ENCODE measurements at places on chromosomes 6 and 20.
A peak's percentile ranks its signal among the peaks of the same experiment; 100 is the strongest.

DNA sequence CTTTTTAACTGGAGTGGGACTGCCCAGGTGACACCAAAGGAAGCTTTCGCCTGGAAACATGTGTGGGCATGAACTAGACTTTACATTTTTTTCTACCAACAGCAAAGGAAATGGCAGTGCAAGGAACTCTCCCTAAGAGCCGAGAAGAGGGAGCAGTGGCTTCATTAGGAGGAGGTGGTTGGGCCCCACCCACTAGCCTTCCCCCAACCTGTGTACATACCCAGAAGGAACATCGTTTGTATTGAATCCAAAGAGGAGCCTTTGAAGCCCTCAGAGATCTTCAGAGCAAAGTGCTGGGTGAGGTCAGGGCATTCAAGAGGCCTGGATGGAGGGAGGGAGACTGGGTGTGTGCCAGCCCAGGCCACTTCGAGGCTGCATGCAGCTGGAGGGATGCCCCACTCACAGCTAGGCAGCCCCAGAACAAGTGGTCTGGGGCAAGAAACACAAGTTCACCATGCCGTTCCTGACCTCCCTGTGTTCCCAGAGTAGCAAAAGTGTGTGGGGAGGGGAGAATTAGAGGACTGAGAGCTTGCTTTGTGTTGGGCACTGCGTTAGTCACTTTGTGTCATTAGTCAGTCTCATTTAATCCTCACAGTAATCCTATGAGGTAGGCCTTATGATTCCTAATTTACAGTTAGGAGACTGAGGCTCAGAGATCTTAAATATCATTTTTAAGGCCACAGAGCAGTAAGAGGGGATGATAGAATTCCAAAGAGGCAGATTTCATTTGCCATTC, 191.6 kb upstream of the SUPT3H start:
- DNase-seq: no peak

GRCh38 chr6:2448826-2449571, 203.6 kb upstream of the GMDS start:
- DNase-seq: peak; percentile 62

DNA sequence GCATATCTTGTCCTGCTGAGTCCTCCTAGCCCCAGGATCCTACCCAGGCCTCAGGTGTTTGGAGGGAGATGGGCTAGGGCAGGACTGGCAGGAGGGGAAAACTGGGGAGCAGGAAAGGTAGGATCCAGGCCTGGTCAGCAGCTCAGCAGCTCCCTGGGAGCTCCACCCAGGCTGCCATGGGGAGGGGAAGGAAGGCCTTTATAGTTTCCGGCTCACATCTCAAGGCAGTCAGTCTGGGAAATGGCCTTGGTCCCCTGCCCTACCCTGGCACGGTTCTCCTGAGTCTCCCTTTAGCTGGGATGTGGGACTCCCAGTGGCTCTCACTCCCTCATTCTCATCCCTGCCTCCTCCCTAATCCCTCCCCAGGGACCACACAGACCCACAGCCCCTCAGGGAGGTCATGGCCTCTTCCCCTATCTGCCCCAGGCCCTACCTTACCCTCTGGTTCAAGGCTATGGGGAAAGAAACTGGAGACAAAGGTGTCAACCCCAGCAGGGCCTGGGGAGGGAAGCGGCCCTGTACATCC, 1.6 kb downstream of the SLC44A4 start:
- DNase-seq: no peak

- no peak for DNase-seq
Observed at GRCh38 chr6:37619641-37620040, 78.0 kb downstream of the MDGA1 start.

DNA sequence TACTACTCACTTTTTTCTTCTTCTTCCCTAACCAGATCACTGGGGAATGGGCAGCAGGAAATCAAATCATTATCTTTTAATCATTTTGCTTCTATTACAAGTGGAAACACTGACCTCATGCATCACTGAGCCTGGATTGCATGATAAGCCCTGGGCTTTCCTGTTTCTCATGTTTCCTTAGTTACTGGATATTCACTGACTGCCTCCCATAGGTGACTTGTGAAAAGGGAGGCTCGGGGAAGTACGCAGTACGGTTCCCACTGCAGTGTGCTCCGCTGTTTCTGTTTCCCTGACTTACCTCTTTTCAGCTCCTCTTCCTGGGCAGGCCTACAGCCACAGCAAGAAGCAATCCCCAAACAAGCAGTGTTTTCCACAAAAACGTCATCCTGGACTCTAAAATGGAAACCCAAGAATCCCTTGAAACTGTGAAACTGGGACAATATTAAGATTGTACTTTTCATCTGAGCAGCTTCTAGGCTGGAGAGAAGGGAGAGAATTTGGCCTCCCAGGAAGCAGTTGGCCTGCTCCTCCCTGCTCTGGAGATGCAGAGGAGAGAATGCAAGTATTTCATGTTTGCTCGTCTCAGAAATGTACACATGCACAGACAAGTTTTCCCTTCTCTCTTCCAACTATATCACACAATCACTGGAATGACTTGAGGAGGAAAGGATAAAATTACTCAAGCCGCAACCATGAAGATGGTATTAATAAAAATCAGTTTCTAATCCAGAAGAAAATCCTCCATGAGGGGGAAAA, 13.1 kb downstream of the BTNL2 start:
- no peak for DNase-seq

- no peak for DNase-seq
Observed at GRCh38 chr6:22653980-22654610, 84.7 kb downstream of the HDGFL1 start.

- no peak for DNase-seq
Observed at GRCh38 chr20:24483435-24484080, 14.1 kb downstream of the SYNDIG1 start.

DNA sequence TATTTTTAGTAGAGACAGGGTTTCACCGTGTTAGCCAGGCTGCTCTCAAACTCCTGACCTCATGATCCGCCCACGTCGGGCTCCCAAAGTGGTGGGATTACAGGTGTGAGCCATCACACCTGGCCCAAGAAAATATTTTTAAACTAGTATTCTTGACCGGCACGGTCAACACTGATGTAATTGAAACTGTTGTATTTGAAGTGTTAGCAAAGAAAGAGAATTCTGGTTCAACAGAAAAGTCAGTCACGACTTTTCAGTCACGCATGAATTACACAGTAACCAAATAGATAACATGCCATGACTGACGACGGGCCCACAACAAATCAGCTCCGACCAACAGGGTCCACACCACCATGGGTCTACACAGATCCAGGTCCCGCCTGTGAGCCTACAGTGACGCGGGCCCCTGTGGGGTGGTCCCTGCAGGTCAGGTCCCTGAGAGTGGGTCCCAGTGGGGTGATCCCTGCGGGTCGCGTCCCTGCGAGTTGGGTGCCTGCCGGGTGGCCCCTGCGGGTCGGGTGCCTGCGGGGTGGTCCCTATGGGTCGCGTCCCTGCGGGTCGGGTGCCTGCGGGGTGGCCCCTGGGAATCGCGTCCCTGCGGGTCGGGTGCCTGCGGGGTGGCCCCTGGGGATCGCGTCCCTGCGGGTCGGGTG, 1.0 kb downstream of the GMEB2 start:
- peak; percentile 8 for DNase-seq

GRCh38 chr6:9332241-9332780, 897.0 kb upstream of the SLC35B3 start:
- no peak for DNase-seq

DNA sequence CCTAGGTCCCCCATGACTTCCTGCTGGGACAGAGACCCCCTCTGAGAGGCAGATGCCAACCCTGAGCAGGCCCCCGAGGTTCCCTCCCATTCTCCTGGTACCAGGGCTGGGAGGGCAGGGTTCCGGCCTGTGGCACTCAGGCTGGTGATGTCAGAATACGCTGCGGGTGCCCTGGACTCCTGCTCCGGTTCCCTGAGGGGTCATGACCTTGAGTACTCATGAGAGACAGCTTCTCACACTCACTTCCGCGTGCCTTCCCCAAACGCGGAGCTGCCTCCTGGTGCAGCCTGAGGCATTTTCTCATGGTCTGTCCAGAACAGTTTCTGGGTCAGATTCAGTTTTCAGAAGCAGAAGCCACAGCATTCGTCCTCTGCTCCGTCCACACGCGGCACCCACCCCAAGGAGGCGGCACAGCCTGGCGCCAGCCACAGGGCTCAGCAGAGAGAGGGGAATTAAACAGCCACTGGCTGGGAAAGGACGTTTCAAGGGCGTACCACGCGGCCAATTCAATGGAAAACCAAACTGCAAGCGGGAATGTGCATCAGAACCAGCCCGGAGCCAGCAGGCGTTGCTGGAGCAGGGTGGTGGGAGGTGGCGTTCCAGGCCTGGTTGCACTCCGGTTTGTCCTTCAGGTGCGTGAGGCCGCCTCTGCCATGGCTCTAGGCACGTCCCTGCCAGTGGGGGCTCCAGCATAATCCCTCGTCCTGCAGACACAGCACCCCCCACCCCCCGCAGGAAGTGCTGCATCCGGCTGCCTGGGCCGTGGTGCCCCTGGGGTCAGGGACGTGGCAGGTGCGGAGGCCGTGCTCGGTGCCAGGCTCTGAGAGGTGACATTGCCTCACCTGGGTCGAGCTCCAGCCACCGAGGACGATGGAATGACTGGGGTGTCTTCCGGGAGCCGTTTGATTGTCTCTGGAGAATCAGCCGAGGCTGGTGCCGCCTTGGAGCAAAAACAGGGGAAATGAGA, 58.3 kb upstream of the BHLHE23 start:
- DNase-seq: no peak

GRCh38 chr6:39978240-39978639, 44.0 kb upstream of the MOCS1 start:
- DNase-seq: no peak

DNA sequence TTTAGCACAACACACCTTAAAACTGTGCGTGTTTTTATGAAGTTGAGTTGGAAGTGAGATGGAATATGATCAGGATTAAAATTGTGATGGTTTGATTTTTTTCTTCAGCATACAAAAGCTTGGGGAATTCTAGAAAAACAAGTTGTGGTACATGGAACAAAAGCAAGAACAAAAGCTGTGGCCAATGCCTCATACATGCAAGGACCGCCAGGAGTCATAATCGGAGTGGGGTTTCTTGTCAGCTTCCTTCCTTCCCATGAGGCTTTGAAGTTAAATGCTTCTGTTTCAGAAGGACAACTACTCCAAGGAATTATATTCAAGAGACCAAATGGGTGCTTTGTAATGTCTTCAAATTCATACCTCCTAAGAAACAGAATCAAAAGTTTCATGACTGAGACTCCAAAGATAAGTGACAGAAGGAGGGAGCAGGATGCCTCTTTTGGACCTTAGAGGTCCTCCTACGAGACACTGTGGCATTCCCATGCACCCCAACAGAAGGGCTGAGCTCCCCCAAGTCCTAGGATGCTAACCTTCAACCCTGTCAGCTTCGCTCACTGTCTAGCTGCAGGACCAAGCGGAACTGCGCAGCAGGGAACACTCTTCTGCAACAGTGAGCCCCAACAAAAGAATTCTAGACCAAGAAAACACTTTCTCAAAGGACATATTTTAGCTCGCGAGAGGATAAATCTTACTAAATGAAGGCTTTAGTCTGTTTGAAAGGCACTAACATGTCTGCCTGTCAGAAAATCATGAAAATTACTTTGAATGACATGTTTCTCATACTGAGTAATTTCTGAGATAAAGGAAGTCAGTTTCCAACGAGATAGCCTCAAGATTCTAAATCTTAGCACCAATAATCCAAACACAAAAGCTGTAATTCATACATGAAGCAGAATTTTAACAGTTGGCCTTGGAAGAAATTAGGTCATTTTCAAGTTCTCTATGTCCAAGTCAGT, 108.5 kb upstream of the NHSL1 start:
- DNase-seq: no peak

- DNase-seq: no peak
Observed at GRCh38 chr6:166958926-166959861, 2.8 kb upstream of the RNASET2 start.

DNA sequence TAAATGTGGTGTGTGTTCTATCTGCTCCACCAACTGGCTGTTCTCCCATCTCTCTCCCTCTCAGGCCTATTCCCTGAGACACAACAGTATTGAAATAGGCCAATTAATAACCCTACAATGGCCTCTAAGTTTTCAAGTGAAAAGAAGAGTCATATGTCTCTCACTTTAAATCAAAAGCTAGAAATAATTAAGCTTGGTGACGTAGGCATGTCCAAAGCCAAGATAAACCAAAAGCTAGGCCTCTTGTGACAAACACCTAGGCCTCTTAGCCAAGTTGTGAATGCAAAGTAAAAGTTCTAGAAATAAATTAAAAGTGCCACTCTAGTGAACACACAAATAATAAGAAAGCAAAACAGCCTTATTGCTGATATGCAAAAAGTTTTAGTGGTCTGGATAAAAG, 29.9 kb downstream of the MTCL3 start:
- no peak for DNase-seq

GRCh38 chr6:170027647-170028043, 263.2 kb downstream of the DLL1 start:
- no peak for DNase-seq

GRCh38 chr6:133512410-133513016, 271.4 kb downstream of the EYA4 start:
- DNase-seq: peak; percentile 36

GRCh38 chr6:161414707-161415106, 140.8 kb upstream of the AGPAT4 start:
- DNase-seq: no peak

GRCh38 chr6:85484948-85485347, 35.1 kb downstream of the NT5E start:
- no peak for DNase-seq

GRCh38 chr20:11270566-11270965, 596.8 kb upstream of the JAG1 start:
- no peak for DNase-seq

DNA sequence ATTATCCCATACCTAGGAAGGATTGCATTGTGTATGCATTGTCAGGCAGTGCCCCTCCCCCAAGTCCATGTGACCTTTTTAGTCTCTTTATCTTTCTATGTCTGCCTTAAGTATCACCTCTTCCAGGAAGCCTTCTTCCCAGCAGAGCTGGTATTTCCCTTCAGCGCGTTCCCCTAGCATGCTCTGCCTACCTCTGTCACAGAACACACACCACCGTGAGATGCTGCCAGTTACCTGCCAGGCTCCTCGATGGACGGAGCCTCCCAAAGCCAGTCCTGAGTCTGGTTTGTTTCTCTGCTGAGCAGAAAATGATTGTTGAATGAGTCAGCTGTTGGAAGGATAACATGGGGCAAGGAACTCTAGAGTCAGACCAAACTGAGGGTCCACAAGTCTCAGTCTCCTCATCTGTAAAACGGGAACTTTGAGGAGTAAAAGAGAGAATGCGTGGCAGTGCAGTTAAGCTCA, 11.3 kb upstream of the ZNF335 start:
- DNase-seq: no peak

- DNase-seq: no peak
Observed at GRCh38 chr6:157232161-157232895, 91.0 kb downstream of the TMEM242 start.

DNA sequence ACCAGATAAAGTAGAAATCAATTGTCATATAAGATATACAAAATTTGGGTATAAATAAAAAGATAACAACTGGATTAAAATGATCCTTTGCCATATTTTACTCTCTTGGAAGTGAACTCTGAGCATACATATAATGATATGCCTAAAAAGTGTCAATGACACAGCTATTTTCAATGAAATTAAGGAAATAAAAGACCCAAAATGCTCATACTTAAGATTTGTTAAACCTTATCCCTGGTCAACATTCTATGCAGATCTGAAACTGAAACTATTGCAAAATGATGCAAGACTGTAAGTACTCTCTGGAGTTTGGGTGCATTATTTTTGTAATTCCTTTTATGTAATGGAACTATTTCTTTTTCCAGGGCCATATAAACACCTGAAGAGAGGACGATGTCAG, 119.0 kb upstream of the SGK1 start:
- DNase-seq: peak; percentile 37

- DNase-seq: no peak
Observed at GRCh38 chr6:3315841-3316240, 57.1 kb downstream of the PSMG4 start.

Data from HCEC 1CT (cell line).